ENCODE measurements at places on chromosomes 12 and 14.

- DNase-seq: no peak
Measured at GRCh38 chr12:103303484-103303883, 192.3 kb downstream of the C12orf42 start.

DNA sequence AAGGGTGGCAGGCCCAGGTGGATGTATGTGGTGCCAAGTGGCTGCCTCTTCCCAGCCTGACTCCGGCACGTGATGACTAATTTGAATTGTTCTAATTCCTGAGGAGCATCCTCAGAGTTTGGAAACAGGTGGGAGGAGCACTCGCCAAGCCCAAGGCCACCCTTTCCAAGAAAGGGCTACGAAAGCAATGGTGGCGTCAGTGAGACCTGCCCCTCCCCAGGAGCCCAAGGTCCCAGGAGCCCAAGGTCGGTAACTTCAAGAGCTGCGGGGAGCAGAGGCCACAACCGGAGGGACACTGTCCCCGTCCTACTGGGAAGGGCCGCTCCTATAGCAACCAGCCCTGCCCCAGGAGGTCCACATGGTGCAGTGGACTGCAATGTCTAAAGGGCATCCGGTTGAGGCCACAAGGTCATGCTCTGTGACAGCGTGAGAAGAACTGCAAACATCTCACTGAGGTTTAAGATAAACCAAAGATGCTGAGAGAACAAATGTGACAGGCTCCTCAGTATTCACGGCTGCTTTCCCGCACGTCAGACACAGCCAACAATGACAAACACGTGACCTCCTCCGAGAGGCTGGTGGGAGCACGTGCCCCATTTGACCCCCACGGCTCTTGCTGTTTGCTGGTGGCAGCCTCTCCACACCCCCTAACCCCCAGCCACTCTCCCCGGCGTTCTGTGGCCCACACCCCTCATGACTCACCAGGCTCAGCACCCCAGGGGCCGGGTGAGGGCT, 79.6 kb downstream of the ITPK1 start:
- no peak for DNase-seq

DNA sequence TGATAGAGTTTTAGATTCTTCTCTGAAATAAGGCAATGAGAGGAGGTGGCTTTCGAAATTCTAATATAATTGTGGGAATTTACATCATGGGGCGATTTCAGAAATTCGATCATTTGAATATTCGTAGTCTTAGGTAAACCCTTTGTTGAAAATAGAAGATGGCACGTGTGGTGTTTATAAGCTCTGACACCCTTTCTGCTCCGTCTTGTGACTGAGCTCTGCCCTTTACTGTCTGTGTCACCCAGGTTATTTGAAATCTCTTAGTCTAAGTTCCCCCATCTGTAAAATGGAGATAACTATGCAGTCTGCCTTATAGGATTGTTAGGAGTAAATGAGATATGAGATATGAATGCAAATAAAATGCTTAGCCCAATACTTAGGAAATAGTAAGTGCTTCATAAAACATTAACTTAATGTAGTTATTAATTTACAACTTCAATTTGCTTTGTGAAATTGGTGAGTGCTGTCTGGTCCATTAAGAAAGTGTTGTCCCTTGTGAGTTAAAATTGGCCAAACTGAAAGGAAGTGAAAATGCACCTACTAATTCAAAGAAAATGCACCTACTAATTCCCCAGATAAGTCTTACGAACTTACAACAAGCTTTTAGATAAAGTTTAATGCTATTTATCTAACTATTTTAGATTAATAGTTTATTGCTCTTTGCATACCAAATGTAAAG, 1.5 kb downstream of the BMAL2 start:
- no peak for DNase-seq

DNA sequence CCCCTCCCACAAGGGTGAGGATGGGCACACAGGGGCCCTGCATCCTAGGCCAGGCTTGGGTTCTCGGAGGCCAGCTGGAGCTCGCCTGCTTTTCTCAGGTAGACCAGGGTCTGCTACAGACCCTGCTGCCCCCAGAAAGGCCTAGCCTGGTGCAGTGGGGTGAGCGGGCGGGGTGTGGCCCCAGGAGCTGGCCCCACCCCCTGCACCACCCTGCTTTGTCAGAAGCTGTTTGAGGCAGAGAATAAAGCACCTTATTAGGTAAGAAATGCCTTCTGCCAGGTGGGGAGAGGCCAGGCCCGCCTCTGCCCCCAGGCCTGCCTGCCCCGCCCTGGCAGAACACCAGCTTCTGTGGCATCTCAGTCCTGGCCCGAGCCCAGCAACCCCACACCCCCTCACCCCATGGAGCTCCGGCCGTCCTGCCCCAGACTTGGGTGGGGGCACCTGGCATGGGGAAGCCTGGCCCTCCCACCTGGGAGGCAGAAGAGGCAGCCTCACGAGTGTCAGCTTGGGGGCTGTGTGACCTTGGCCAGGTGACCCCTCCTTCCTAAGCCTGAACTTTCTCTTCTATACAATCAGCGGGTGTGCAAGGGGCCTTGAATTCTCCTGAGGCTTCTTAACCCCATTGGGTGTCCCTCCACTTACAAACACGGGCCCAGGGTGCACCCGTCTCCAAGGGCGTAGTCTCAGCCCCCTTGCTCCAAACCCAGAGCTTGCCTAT, 43.2 kb downstream of the KRT80 start:
- no peak for DNase-seq

- no peak for DNase-seq
Measured at GRCh38 chr12:3310271-3311026, 180.6 kb upstream of the PRMT8 start.

DNA sequence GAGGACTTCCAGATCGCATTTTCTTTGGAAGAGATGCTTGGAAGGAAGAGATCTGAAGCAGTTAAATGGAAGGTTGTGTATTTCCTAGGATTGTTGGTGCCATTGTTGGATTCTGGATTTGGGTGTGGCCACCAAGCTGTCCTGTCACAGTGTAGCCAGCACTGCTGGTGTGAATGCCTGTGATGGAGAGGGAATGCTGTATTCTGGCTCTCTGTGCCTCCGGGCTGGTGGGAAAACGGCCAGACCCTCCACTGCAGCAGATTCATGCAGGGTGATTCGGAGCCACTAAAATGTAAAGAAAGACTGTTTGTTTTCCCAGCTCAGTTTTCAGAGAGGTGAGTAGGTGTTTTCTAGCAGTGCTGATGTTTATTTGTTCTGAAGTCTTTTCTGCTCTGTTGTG, 30.7 kb upstream of the MANSC4 start:
- DNase-seq: no peak

DNA sequence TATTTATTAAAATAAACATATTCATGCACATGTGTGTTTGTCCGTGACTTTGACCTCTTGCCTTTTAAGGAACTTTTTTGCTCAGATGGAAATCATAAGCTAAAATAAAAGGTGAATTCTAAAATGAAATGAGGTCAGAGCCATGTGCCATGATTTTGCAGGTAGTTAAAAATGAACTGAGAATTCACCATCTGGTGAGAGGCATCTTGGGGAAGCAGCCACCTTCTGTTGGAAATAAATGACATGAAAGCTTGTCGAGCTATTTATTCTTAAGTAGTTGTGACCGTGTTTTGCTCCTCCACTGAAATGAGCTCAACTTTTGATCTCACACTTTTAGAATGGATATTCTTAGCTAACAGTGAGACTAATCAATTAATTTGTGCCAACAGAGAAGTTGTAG, 56.8 kb upstream of the CNOT2 start:
- DNase-seq: no peak

- no peak for DNase-seq
Measured at GRCh38 chr12:121334513-121335343, 17.5 kb downstream of the ANAPC5 start.

GRCh38 chr14:32472512-32473463, 143.7 kb downstream of the AKAP6 start:
- DNase-seq: no peak

GRCh38 chr14:54899573-54899972, 3.1 kb downstream of the GCH1 start:
- no peak for DNase-seq

- no peak for DNase-seq
Measured at GRCh38 chr12:79555028-79555925, 135.5 kb downstream of the PAWR start.

GRCh38 chr12:21301-22189, 45.0 kb upstream of the IQSEC3 start:
- DNase-seq: no peak

DNA sequence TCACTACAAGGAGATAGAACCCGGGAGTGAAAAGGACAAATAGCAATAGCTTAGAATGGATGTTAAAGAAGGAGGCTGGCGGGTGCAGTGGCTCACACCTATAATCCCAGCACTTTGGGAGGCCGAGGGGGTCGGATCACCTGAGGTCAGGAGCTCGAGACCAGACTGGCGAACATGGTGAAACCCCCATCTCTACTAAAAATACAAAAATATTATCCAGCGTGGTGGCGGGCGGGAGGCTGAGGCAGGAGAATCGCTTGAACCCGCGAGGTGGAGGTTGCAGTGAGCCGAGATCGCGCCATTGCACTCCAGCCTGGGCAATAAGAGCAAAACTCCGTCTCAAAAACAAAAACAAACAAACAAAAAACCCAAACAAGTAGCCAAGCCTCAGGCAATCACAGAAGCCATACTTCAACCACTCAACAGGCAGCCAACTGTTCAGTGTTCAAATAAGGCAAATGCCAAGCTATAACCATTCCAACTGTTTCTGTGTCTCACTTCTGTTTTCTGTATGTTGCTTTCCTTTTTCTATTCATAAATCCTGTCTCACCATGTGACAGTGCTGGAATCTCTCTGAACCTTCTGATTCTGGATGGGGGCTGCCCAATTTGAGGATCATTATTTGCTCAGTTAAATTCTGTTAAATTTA, 3.9 kb upstream of the SPTLC2 start:
- no peak for DNase-seq

DNA sequence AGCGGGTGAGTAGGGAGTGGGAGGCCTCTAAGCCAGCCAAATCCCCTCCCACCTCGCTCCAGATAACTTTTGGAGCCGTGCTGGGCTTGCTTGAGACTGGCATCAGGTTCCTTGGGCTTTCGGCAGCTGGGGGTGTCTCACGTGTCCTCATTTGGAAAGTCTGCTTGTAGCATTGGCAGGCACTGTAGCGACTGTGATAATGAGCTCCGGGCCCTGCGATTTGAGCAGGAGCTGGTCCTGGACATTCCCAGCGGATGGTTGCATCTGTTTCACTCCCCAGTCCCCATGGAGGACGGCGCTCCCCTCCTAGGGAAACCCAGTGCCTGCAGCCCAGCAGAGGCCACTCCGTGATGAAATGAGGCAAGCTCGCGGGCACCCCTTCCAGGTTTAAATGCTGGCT, 49.4 kb downstream of the DGLUCY start:
- DNase-seq: no peak

DNA sequence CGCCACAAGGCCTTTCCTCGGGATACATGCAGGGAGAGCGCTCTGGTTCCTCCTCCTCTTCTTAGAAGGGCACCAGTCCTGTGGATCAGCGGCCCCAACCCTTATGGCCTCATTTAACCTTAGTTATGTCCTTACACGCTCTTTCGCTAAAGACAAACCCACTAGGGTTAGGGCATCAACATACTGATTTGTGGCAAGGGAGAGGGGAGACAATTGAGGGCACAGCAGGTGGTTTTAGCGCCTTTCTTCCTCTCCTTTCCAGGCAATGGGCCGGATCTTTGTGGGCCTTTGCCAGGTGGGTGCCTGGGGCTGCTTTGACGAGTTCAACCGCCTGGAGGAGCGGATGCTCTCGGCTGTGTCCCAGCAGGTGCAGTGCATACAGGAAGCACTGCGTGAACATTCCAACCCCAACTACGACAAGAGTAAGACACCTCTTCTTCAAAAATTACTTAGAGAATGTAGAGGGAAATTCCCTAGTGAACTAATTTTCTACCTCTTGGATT, 43.6 kb downstream of the DYNC1H1 start:
- DNase-seq: no peak

- no peak for DNase-seq
Measured at GRCh38 chr12:51898506-51898905, 8.8 kb upstream of the ACVRL1 start.

DNA sequence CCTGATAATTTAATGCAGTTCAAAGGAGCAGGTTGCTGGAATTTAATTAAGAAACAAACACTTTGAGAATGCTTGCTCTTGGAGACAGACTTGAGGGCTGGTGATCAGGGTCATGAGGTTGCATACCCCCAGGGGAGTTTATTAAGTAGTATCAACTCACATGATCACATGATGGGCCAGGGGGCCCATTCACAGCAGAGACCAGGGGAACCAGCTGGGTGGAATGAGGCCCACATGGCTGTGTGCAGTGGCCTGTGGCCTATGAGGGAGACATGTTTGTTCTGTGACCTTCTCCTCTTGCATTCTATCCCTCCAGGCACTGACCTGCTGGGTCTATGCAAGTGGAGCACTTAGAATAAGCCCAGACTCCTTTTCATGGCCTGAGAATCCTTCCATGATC, 266.6 kb upstream of the PWP1 start:
- DNase-seq: no peak

GRCh38 chr14:64734990-64735389, 30.8 kb downstream of the PLEKHG3 start:
- DNase-seq: no peak

GRCh38 chr12:124028555-124028925, 55.5 kb downstream of the ZNF664 start:
- no peak for DNase-seq

GRCh38 chr14:39025810-39026627, 77.0 kb downstream of the SEC23A start:
- no peak for DNase-seq
